ENCODE measurements at places on chromosomes 6 and 20.
A peak's percentile ranks its signal among the peaks of the same experiment; 100 is the strongest.

DNA sequence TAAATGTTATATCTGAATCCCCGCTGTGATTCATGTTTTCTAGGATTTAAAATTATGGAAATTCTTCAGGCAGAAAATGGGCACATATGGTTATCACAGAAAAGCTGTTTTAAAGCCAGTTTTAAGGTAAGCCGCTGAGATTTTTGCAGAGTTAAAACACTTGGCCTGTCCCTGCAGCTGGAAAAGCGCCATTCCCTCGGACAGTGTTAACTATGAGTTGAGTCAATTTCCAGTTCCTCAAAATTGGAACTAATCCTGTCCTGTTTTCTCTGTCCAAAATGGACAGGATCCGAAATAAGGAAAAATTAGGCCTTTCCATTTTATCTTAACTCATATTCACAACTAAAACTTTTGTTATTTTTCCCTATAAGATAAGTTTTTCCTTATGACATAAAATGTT, 225.2 kb downstream of the SAMD5 start:
- DNase-seq = no peak

- DNase-seq = no peak
Observed at GRCh38 chr6:145863988-145864616, 49.5 kb upstream of the FBXO30 start.

DNA sequence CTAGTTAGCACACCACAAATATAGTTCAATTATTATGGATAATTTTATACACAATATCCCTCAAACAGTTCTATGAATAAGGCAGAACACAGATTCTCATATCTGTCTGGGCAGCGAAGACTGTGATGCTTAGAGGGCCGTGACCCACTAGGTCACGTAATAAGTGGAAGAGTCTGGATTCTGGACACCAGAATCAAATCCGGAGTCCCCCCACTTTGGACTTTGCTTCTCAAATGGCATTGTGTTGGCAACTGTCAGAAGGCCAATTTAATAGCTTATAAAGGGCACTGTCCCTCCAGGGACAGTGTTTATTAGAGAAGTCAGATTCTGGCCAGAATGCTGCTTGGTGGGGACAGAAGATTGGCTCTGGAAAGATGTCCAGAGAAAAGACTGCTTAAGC, 6.8 kb upstream of the CCDC167 start:
- no peak for DNase-seq

GRCh38 chr20:46811224-46812084, 83.2 kb upstream of the EYA2 start:
- no peak for DNase-seq

- no peak for DNase-seq
Observed at GRCh38 chr6:155432293-155432692, 23.3 kb downstream of the NOX3 start.

- no peak for DNase-seq
Observed at GRCh38 chr20:4876301-4876700, 125.0 kb downstream of the SLC23A2 start.

DNA sequence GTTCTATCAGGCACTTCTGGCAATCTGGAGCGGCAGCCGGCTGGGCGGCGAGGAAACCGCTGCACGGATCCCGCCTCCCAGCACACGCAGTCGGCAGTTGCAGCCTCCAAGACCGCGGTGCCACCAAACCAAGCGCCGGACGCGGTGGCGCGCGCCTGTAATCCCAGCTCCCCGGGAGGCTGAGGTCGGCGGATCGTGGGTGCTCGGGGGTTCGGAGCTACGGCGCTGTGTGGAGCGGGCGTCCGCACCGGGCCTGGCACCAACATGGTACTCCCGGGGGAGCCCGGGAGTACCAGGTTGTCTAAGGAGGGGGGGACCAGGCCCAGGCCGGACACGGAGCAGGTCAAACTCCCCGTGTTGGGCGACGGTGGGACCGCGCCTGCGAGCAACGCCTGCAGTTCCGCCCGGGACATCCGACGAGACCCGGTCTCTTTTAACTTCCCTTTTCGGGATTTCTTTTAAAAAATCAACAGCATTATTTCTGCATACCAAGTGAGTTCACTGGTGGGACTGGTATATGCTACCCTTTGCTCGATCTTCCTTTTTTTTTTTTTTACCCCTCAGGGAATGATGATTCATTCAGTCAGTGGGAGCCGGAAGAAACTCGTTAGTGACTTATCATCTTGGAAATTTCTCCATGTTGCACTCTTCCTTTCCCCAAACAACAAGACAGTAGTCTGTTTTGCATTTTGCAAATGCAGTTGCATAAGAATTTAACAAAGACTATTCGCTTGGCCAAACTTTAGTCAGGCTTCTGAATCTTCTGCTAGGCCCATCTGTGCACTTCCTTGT, 27.6 kb downstream of the ZNF311 start:
- DNase-seq = no peak

- DNase-seq = peak; percentile 40
Observed at GRCh38 chr20:43914311-43915210, at the start of gene TOX2. Gene TOX2 (plus strand): TSS chr20:43914852. CDS start chr20:43914892, 40 bp downstream.

DNA sequence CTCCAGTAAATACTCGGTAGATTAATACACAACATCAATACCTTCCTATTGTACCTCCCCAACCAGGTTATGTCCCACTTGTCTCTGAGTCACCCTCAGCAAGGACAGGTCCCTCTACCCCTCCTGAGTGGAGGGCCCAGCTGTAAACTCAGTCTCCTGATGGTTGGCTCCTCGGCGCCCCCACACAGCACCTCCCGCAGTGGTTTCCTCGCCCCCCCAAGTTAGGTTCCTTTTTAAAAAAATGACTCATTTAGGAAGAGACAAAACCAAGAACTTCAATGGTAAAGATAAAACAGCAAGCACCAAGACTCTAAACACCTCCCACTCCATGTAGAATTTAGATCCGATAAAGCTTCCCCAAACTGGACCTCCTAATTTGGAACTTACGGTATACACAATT, 83.5 kb downstream of the TRERF1 start:
- peak; percentile 78 for DNase-seq

DNA sequence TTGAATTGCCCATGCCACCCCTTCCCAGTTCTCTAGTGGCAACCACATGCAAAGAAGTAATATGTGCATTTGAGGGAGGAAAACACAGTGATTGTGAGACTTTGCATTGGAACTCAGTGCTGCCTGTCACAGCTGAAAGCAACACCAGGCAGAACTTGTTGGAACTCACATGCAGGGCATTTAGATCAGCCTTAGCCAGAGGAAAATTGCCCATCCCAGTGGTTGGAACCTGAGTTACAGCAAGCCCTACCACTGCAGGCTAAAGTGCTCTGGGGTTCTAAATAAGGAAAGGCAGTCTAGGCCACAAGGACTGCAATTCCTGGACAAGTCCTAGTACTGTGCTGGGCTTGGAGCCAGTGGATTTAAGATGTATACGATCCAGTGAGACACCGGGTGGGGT, 245.3 kb upstream of the UFL1 start:
- no peak for DNase-seq

DNA sequence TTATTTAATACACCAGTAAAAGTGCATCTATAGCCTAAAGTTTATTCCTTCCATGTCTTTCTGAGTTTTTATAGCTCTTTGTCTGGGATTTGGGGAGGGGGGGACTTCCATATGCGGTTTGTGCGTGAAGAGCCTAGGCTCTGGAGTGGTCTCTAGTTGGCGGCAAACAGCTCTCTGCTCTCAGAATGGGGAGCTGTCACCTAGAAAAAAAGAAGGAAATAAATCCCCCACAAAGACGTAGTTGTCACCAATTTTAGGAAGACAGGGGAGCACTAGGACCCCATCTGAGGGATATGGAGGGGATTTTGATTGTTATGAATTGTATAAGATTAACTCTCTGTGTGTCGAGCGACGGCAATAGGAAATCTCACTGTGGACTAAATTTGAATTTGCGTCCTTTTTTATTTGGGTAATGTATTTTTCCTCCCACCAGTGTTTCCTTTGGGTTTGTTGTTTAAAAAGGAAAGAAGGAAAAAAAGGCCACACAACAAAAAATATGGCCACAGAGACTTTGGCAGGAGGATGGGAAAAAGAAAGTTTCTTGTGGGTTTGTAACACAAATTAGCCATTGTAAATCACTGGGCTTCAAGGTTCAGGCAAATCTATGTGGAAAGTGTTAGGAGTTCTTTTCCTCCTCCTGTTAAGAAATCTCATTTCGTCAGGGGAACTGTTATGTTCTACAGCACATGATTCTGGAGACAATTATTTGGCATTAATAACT, 7.4 kb downstream of the POU3F2 start:
- DNase-seq = no peak

GRCh38 chr6:71851214-71851613, 35.1 kb upstream of the RIMS1 start:
- DNase-seq = no peak

DNA sequence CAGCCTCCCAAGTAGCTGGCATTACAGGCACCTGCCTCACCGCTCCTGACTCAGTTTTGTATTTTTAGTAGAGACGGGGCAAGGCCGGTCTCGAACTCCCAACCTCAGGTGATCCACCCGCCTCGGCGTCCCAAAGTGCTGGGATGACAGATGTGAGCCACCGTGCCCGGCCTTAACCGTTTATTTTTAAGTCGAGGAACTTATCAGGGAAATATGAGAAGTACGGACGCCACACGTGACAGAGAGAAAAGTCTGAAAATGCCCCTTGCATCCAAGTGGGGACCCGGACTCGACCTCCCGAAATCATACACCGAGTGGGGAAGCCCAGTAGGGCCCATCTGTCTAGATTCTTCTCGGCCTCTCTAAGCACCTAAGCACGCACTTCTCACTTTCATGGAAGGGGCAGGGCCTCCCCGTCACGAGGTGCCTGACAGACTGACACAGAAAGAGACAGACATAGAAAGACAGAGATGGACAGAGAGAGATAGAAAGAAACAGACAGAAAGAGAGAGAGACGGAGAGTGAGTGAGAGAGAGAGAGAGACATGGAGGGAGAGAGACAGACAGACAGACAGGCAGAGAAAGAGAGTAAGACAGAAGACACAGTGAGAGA, 756.5 kb upstream of the DEFB115 start:
- no peak for DNase-seq

DNA sequence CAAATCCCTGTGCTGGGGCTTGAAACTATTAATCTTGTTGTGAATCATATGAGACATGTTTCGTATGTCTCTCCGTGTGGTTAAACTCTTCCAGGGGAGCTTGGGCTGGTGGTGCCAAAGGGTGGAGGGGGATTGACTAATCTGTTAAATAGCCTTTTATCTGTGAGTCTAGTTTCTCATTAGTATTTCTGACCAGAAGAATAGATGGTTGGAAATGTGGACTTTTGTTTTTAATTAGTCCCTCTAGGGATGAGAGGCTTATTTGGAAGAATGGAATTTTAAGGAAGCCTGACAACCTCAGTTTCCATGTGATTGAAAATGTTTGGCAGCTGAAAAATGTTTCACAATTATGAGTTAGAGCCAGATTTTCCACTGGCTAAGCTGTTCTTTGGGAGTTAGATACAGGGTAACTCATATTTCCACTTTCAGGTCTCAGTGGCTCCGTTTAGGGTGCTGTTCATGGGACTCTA, 117.3 kb downstream of the BCKDHB start:
- DNase-seq = no peak

- DNase-seq = no peak
Observed at GRCh38 chr20:1526896-1527295, 30.6 kb downstream of the SIRPD start.

DNA sequence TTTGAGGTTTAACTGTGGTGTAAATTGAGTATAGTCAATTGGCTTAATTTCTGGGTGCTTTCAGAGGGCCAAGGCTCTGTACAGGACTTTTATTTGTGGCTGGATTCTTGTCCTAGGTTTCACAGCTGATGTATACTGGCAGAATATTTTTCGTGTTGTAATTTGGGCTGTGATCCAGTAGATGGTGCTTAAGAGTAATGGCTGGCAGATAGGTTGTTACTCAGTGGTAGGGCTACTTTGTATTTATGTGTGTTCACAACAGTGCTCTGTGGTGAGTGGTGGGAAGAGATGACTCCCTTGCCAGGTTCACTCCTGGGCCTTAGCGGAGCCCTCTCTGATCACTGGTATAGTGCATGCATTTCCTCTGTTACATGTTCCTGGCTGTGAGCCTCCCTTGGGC, 34.5 kb upstream of the FERMT1 start:
- DNase-seq = no peak

DNA sequence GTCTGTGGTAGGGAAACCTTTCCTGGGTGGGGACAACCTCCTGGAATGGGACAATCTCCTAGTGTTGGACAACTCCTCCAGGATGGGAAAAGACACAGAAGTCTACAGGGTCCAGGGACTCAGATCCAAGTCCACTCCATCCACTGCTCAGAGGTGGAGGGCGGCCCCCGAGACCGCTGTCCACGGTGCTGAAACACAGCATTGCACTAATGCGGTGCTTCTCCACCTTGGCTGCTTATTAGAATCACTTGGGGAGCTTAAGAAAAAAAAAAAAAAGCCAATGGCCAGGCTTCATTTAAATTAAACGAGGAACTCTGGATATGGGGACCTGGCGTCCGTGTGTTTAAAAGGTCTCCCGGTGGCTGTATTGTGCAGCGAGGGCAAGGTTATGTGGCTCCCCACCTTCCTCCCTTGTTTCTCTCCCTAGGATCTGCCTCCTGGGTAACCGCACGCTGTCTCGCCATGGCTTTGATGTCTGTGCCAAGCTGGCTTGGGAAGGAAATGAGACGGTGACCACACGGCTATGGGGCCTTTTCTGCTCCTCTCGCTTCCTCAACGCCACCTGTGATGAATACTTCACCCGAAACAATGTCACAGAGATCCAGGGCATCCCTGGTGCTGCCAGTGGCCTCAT, 12.0 kb downstream of the SLC12A5 start:
- peak; percentile 21 for DNase-seq

DNA sequence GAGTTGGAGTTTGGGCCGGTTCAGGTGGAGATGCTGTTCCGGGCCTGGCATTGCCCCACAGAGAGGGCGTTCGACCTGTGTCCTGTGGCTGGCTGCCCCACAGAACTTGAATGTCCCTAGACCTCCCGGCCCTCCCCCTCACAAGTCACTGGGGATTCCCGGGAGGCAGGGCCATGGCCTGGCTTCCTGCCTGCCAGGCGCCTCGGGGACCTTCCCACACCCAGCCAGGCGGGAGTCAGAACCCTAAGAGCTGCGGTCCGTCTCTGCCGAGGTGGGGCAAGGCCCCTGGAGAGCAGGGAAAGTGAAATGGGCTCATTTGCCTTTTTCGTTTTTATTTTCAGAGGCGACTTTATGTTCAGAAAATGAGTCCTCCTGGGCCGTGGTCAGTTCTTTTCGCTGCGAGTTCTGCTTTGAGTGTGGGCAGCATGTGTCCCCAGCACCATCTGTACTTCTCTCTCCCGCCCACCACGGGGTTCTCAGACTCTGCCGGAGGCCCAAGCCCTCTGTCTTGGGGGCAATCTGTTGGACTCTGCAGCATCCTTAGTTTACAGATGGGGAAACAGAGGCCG, 8.5 kb downstream of the RBM38 start:
- peak; percentile 46 for DNase-seq

GRCh38 chr6:18422136-18422535, 35.0 kb downstream of the RNF144B start:
- DNase-seq = no peak

DNA sequence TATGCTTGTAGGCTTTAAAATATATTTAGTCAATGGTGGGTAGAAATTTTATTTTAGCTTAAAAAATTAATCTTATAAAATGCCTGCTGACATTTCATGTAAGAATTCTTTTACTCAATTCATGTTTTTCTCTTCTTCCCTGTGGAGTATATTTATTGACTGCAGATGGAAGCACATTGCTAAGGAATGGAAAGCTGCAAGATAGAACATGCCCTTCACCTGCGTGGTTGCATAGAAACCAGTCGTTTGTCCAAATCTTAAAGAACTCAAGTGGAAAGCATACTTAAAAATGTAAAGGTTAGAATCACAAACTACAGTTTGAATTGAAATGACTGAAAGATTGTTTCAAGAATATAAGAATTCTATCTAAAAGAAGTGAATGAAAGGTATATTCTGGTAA, 30.7 kb downstream of the C6orf163 start:
- no peak for DNase-seq

Measured in stimulated activated naive CD4-positive, alpha-beta T cell treated with Interleukin-2 at 50 U/mL for 16 hours (primary cell).